ENCODE measurements at places on chromosomes 12 and 14.
A peak's percentile ranks its signal among the peaks of the same experiment; 100 is the strongest.

DNA sequence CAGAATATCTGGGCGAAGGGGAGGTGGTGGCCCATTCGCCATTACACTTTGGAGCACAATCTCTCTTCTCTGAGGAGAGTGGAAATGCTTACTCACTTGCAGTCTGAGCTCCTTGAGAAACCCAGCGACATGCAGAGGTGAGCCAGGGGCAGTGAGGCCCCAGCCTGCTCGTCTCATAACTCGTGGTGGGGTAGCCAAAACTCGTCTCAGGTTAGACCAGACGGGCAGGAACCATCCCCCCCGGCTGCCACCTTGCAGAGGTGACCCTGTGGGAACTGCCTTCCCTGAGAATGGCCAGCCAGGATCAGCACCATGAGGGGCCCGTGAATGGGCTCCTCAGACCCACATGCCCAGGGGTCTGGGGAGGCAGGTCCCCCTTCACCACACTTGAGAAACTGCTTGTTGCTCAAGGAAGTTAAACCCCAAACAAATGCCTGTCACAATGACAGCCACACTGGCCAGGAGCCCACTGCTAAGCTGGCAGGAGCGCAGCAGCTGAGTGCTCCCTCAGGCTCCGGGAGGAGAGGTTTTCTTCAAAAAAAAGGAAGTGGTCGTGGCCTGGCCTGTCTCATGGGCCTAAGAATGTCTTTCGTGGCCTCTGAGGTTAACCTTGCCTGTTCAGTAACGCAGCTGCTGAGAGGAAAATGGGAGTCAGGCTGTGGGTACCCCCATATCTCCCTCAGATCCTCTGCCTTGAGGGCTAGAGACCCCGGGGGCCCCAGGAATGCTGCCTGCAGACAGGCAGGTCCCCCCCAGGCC is 9.2 kb upstream of the ALDH2 start:
- no peak for DNase-seq

DNA sequence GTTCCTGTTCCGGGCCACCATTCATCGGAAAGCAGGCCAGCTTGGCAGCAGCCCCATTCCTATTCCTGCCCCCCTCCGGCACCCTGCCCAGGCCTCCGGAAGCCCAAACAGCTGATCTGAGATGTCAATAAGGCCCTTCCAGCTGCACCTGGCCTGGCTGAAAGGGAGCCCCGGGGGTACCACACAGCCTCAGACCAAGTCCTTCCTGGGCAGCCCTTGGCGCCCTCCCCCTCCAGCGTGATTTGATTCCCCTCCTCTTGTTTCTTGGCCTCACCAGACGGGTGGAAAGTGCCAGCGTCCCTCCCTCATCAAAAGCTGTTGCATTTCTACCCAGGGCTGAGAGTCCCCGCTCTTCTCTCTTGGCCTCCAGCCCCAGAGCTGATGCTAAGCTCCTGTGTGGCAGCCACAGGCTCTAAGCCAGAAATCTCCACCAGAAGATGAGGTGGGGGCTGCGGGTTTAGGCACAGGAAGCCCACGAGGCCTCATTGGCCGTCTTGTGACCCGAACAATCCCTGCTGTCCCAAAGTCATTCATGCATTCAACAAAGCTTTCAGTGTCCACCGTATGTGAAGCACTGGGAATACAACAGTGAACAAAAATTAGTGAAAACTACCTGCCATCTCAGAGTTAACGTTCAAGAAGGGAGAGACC is 215.4 kb downstream of the SLC41A2 start:
- DNase-seq = no peak

GRCh38 chr12:9692909-9693308 is 23.4 kb downstream of the CLEC2D start:
- DNase-seq = no peak

DNA sequence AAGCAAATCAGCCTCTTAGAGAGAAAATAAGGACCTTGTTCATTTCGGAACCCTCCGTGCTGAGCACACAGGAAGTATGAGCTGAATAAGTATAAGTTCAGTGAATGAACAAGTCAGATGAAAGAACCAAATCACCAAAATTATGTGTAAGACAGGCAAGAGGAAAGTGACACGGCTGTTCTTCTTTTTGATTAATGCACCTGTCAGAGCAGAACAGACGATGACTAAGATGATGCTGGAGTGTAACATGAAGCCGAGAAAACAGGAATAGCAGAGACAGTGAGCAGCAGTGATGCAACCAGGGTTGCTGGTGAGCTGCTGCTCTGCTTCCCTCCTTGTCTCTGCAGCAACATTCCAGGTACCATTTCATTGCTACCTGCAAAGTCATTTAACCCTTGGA is 861.1 kb downstream of the GALC start:
- DNase-seq = no peak

- DNase-seq = no peak
Measured at GRCh38 chr12:73180734-73181133, 908.6 kb downstream of the TRHDE start.

- no peak for DNase-seq
Measured at GRCh38 chr12:65188179-65188701, 18.9 kb downstream of the LEMD3 start.

GRCh38 chr12:122308811-122309210 is 42.5 kb upstream of the VPS33A start:
- DNase-seq = no peak

DNA sequence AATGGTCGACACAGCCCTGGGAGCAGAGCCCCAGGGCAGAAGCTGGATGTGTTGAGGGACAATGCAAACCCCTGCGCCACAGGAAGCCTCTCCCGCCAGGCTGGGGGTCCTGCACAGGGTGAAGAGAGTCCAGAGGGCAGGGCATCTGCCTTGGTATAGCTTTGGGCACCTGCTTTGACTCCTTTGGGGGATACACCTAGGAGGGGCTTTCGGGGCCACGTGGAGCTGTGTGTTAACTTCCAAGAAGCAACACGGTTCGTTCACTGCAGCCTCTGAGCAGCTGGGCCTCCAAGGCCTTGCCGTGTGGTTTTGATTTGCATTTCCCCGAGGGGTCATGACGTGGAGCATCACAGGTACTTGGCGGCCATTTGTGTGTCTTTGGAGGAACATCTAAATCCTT is 5.8 kb upstream of the PUS1 start:
- no peak for DNase-seq

DNA sequence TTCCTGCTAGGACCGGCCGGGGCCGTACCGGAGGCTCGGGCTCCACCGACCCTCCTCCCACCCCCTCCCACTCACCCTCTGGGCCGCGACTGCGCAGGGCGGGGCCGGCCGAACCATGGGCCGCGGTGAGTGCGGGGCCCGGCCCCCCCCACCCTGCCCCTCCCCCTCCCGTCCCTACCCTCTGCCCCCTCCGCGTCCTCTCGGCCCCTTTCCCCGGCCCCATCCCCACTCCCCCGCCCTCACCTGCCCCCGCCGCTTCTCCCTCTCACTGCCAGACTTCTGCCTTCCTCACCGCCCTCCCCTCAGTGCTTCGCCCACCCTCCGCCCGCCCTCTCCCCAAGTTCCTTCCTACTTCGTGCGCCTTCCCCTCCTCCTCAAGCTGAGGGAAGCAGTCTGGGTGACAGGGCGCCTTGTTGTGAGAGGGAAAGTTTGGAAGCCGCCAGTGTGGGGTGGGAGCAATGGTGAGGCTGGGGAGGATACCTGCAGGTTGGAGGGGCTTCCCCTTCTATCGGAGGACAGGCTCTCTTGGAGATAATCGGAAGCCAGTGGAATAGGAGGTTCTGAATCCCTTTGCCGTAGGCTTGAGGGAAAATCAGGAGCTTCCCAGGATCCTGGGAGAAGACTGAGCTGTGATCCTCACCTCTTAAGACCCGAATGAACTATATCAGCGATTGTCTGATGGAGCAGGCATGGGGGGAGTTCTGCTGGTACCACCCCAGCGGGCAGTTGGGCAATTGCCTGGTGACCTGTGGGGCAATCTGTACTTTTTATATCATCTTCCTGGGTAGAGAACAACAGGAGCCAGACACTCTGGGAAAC is 472 bp downstream of the MBD6 start:
- peak; percentile 74 for DNase-seq

- no peak for DNase-seq
Measured at GRCh38 chr12:58249610-58250009, 308.2 kb downstream of the ATP23 start.

DNA sequence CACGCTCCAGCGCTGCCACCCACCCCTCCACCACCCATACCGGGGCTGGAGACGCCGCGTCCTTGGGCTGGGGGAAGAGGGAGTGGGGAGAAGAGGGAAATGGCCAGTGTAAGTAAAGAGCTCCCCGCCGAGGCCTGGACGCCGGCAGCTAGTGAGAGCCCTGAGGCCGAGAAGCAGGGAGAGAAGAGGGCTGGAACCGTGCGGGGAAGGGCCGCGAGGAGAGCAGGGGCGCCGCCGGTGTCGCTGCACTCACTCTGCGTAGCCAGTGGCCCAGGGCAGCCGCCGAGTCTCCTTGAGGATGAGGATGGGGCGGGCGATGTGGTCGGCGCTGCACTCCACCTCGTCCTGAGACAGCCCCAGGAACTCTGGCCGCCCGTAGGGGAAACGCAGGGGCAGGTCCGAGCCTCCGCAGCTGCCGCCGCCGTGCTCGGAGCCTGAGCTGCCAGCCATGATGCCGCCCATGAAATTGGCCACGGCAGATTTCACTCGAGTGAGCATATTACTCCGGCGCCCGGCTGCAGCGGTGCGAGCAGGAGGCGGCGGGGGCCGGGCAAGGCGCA is 631 bp downstream of the PPM1H start:
- no peak for DNase-seq

DNA sequence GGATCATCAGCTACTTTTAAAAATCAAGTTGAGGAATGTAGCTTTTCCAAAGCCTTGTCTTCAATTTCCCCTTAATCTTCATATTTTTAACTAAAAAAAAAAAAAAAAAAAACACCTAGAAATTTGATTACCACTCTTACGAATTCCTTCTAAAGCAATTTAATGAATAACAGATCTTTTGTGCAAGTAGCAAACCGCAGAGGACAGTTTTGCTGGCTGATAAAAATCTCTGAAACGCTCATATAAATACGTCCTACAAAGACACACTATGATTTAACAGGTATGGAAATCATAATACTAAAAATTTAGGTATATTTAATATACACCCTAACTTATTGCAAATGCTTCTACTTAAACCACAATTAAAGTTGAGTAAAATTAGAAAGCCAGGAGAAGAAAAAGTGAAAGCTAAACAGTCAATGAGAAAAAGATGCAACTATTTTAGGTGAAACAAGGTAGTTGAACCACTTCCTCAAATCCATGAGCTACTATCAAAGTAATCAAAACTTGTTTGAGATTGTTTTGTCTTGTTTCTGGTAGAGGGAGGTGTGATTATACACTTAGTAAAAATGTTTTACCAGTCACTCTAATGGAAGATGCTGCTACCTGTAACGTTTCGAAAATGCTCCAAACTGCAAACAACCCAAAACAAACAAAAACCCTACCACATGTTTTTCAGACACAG is 2.2 kb downstream of the PAWR start:
- DNase-seq = no peak

DNA sequence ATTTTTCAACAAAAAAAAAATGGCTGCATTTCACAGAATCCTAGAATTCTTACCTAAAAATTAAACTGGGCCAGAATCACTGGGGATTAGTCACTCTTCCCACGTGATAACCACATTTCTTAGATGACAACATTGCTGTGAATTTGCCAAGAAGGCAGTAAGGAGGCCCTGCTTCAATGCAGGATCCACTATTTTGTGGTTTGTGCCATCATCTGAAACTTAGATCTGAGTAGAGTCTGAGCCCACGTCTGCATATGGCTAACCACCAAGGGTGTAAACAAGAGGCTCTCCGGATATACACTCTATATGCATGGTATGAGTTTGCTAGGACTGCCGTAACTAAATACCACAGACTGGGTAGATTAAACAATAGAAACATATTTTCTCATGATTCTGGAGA is 24.4 kb upstream of the TBX5 start:
- DNase-seq = no peak

- peak; percentile 70 for DNase-seq
Measured at GRCh38 chr12:14723763-14724162, 27.4 kb upstream of the GUCY2C start.

DNA sequence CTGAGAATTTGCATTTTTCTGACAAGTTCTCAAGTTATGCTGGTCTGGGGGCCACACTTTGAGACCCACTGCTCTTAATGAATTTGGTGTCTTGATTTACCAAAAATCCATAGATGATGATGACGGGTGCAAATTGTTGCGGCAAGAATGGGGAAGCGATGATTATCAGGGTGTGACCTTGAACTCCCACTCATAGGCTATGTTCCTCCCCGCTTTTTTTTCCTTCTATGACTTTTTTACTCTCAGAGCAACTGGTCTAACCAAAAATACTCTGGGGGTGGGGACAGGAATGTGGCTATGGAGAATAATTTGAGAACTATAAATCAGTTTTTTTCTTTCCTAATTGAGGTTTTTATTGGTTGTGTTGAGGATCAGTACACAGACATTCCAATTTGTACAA is 83.6 kb downstream of the PPFIBP1 start:
- no peak for DNase-seq

DNA sequence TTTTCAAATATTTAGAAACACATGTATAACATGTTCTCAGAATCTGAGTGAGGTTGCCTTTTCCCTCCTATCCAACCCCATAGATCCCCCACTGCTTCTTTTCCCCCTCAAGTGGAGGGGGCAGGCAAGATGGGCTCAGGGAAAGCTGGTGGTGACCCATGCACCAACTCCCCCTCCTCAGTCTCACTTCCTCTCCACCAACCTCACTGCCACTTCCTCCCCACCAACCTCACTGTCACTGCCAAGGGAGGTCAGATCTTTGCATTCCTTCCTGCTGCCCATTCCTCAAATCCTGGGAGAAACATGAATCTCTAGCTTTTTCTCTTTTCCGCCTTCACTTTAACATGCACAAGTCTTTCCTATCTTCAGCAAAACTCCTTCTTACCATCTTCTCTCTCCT is 48.7 kb downstream of the SPTB start:
- DNase-seq = no peak

- DNase-seq = no peak
Measured at GRCh38 chr12:85779768-85780167, 56.4 kb downstream of the RASSF9 start.

GRCh38 chr14:78029601-78030372 is 140.4 kb upstream of the NRXN3 start:
- no peak for DNase-seq

- DNase-seq = no peak
Measured at GRCh38 chr12:3667485-3667884, 85.4 kb downstream of the CRACR2A start.

DNA sequence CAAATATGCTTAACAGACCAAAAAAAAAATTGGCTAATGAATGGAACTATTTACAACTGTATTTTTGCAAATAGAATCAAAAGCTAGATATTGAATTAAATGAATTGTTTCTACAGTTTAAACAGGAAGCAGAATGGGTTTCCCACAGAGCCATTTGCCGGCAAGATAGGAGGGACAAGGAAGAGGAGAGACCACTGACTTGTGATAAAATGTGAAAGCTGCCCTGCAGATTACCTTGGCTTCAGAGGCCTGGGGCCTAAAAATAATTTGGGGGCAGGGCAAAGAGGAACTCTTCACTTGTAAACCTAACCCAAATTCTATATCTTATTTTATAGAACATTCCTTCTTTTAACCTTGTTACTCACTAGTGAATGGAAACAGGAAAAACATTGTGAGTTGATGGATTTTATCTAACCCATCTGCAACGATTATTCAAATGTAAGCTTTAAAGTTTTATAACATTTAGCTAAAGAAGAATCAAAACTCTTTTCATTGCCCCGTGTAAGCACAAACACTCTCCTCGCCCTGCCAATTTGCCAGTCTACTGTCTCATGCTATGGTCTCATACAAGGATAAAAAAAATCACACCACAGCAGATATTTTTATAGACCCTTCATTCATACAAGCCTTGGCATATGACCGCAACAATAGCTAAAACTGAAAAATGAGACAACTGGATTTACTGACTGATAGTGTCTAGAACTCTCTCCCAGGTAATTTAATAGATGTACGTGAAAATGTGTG is 49.5 kb upstream of the MDM1 start:
- no peak for DNase-seq

GRCh38 chr12:78018939-78019338 is 188.2 kb downstream of the NAV3 start:
- DNase-seq = no peak
